ENCODE measurements at places on chromosomes 1 and 21. TPM values are rescaled to one million over a fixed set of nuclear protein-coding genes. Genes with fewer than 3 reads are reported as not detected.

The DYNLT5 gene
- not detected for total RNA-seq

The PLA2G4A gene
- 0.47 TPM for total RNA-seq

The C1orf87 gene
- total RNA-seq = not detected

The TLCD4 gene
- 1.5 TPM for total RNA-seq

DNA sequence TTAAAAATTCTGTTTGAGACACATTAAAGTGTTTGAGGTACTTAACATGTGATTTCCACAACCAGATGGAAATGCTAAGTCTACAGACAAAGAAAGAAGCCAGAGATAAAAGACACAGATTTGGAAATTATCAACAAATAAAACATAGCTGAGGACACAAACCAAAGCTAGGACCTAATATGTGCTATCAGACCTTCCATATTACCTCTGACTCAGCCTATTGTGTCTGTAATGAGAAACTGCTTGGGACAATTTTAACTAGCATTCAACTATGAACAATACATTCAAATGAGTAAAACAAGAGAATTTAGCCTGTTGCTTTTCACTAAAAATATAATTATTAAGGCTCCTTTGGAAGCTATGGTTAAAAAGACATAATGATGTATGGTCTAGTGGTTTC is 54.6 kb downstream of the WNT2B start:
- no peak for DNase-seq

- DNase-seq = no peak
These were observed 462.7 kb upstream of the PKN2 start for GRCh38 chr1:88221411-88221810.

DNA sequence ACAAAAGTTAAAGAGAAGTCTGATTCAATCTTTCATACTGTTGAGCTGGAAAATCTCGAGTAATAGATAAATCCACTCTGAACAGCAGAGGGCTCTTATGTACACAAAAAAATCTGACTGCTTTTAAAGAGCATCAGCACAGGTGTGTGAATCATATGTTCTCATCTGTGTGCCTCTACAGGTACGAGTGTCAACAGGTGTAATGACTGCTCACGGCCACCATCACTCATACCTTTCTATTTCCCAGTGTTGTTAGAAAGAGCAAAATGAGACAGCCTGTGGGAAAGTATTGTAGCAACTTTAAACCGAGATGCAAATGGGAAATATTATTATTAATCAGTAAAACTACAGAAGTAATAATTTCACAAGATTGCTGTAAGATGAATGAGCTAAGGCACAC is 49.0 kb upstream of the SCAF4 start:
- DNase-seq = no peak

- no peak for DNase-seq
These were observed 11.9 kb downstream of the WNT9A start for GRCh38 chr1:227935826-227936225.

GRCh38 chr1:102886638-102887037 is 221.7 kb downstream of the COL11A1 start:
- no peak for DNase-seq

- no peak for DNase-seq
These were observed 22.2 kb downstream of the PSMG1 start for GRCh38 chr21:39161064-39161463.

DNA sequence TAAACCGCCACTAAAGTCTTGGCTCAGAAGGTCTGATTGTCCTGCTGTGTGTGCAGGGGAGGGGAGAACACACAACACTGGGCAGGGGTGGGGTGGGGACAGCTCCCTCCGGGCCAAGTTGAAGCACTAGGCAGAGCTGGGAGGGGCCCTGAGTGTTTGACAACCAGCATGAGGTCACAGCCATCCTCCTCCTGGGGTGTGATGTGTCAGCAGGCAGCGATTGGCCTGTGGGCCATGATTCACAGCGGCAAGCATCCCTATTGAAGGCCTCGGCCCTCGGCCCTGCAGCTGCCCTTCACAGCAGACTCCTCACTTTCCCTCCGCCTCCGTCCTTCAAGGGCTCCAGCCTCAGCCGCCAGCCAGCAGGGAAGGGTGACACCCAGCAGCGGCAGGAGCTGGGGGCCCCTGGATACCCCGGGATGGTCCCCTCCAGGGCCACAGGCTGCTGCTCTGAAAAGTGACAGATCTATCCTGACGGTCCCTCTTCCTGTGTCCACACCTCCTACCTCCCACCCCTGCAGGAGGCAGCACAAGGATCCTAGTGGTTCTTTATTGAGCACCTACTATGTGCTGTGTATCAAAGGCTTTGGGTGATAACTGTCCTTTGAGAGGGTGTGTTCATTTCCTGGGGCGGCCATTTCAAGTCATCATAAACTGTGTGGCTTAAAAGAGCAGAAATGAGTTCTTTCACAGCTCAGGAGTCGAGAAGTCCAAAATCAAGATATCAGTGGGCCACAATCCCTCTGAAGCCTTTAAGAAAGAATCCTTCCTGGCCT is 66.0 kb upstream of the SLC25A33 start:
- peak; percentile 90 for DNase-seq

DNA sequence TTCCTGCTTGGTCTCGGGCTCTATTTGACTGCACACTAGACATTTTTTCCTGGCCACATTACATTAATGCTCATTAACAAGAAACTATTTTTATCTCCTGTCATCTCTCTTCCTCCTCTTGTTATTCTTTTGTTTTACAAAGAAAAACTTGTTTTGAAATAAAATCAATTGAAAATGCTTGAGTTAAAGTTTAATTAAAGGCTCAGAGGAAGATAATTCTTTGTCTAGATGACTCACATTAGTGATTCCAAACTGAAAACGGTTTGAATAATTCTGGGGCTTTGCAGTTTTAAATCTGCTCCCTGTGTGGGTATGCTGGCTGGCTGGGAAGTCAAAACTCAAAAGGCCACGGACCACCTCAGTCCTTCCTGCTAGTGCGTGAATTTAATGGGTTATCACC is 29.6 kb downstream of the RGS5 start:
- DNase-seq = peak; percentile 33

- DNase-seq = no peak
These were observed 20.9 kb upstream of the SAMD11 start for GRCh38 chr1:902802-903201.

DNA sequence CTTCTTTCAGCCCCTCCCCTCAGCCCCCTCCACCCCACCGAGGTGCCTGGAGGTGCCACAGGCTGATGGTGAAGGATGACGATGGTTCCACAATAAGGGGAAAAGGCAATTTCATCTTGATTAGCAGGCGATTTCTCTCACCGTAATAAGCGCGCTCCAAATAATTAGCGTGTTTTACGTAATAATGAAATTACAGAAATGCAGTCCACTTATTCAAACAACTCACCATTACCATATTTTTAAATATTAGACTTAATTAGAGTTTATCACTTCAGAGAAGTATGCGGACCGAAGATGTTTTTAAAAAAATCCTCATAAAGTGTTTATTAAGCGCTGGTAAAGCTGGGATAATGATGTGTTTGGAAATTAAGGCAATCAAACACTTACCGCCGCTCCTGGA is 14.9 kb downstream of the DMAP1 start:
- no peak for DNase-seq
